ENCODE measurements at places on chromosomes 6 and 20. TPM values are rescaled to one million over a fixed set of nuclear protein-coding genes. Genes with fewer than 3 reads are reported as not detected.

DNA sequence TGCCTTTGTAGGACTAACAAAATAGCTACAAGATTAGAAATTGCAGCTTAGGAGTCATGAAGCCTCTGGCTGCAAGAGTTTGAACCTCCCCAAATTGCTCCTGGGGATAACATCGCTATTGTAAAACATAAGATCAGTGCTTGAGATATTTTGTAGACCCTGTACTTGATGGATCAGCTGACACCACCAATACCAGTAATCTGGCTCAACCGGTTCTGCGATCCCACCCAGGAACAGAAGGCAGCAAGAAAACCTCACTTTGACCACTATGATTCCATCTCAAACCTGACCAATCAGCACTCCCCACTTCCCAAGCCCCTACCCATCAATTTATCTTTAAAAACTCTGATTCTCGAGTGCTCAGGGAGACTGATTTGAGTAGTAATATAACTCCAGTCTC is 265.7 kb upstream of the PRND start:
- DNase-seq, result no peak

DNA sequence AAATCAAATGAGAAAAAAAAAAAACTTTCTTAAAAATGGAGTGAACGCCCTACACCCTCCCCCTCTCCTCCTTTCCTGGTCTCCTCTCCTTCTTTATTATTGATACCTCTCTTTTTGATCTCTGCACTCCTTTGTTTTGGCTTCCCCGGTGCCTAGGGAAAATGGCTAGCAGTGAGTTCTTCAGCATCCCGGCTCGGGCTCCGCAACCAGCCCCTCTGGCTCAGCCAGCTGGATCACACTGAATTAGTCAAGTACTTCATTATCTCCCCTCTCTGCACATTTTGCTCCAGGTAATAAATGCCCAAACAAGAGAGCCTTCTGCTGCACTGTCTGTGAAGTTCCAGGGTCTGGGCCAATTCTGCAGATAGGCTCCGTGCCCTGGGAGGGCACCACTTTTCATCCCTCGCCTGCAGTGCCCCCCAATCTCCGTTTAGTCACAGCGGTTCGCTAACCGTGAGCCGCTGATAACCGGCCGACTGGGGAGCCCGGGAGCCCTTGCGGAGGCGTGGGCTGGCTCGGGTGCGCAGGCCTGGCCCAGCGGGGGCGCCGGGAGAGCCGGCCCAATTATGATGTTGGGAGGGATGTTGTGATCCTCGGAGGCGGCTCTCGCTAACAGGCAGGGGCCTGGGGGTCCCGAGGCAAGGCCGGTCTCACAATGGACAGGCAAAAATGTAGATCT is 301.9 kb downstream of the TFAP2A start:
- DNase-seq, result no peak

SCUBE3 gene
- not detected for total RNA-seq

GRCh38 chr20:13298692-13299373 is 77.8 kb downstream of the ISM1 start:
- no peak for DNase-seq

- no peak for DNase-seq
These were observed 20.6 kb downstream of the RMND1 start for GRCh38 chr6:151431337-151431736.

VGLL2 gene
- total RNA-seq, result not detected

GRCh38 chr6:33375143-33375671 is 16.4 kb upstream of the KIFC1 start:
- no peak for DNase-seq

DNA sequence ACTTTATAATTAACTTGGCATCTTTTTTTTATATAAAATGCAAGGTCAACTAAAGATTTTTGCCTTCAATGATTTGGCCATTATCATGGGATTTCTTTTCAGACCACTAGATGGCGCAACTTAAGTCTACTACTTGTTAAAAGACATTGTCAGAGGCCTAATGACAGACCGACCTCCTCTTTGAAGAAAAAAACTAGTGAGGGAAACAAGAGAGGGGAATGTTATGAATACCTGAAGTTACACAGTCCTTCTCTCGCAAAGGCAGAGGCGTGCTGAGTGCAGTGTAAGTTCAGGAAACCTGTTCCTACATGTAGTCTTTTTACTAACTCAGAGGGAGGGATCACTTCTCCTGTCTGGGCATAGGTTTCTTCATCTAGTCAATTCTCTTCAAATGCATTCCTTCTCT is 9.3 kb downstream of the TRAPPC3L start:
- no peak for DNase-seq

All from activated CD4-positive, alpha-beta memory T cell treated with anti-CD3 and anti-CD28 coated beads for 36 hours (primary cell).